ENCODE measurements at places on chromosomes 13 and 19.
A peak's percentile ranks its signal among the peaks of the same experiment; 100 is the strongest.

GRCh38 chr13:37488726-37489125 is 109.8 kb downstream of the POSTN start:
- no peak for DNase-seq

- DNase-seq = no peak
Measured at GRCh38 chr13:106302011-106302410, 233.5 kb downstream of the EFNB2 start.

GRCh38 chr13:36313047-36313969 is 15.7 kb upstream of the CCDC169 start:
- no peak for DNase-seq

GRCh38 chr13:41710771-41711170 is 250.1 kb downstream of the VWA8 start:
- DNase-seq = no peak

DNA sequence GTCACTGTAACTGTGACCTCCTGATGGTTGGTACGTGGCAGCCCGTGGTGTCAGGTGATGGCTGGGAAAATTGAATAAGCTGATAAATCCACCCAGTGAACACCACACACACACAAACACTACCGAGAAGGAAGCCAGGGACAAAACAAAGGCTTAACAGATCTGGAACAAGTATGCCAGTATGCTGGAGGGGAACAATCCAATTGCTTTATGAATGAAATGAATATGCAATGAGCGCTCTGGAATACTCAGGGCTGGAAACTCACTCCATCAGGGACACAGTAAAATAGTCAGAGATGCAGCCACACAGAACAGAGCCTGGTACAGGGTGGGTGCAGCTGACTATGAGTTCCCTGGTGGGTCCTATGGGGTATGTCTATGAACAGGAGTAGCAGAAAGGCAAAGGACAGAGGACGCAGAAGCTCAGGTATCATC is 16.7 kb downstream of the TMTC4 start:
- no peak for DNase-seq

DNA sequence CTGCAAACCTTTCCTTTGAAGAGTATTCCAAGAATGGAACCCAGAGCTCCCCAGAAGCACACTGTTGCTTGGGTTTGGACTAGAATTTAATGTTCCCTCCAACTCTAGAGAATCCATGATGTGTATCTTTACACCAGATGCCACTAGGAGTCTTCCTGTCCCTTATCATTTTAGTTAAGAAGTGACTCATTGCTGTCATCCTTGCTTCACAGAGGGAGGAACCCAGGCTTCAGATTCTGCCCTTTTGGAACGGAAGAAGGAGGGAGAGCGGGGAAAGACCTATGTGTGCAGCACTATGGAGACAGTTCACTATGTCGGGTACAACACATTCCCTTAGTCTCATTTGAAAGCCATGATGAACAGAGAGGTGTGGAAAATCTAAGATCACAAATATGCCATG is 2.1 kb upstream of the ATP12A start:
- no peak for DNase-seq

GRCh38 chr13:44868397-44868796 is 120.9 kb downstream of the NUFIP1 start:
- DNase-seq = no peak

DNA sequence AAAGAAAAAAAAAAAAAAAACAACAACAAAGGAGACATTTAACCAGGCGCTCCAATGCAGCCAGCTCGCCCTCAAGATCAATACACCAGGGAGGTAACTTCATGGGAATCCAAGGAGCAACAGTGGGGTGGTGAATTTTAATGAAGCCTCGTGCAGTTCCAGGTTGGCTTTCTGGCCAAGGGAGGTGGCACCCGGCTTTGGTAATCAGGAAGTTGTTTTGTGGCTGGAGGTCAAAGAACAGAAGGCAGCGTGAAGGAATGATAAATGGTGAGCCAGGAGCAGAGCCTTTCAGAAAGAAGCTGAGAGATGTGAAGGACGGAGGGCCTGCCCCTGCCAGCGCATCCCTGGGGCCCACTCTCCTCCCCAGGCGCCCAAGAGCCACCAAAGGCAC is 188.2 kb upstream of the TSC22D1 start:
- DNase-seq = peak; percentile 37

GRCh38 chr13:48539550-48539949 is 6.7 kb upstream of the RCBTB2 start:
- peak; percentile 42 for DNase-seq

GRCh38 chr13:98869408-98870090 is 108.3 kb downstream of the DOCK9 start:
- DNase-seq = no peak

- no peak for DNase-seq
Measured at GRCh38 chr13:112720251-112720650, 30.4 kb downstream of the ATP11A start.

DNA sequence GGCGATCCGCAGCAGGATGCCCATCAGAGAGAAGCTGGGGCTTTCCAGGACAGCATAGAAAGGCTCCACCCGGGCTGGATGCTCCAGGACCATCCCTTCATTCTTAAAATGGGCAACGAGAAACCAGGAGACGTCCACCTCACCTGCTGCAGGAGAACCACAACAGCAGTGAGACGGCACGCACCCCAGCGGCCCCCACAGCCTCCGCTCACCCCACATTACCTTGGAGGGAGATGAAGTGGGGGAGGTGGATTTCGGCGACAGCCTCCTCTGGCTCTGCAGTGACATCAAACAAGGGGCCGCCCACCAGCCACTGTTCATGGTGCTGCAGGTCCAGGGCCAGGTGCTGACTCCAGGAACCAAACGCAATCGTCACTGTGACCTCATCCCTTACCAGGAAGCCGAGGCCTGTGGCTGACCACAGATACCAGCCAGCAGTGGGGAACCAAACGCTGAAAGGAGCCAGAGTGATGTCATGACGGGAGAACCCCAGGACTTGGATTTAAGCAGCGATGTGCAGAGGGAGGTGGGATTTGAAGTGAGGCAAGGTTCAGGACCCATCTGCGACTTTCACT is 25.1 kb downstream of the CARD8 start:
- DNase-seq = no peak

DNA sequence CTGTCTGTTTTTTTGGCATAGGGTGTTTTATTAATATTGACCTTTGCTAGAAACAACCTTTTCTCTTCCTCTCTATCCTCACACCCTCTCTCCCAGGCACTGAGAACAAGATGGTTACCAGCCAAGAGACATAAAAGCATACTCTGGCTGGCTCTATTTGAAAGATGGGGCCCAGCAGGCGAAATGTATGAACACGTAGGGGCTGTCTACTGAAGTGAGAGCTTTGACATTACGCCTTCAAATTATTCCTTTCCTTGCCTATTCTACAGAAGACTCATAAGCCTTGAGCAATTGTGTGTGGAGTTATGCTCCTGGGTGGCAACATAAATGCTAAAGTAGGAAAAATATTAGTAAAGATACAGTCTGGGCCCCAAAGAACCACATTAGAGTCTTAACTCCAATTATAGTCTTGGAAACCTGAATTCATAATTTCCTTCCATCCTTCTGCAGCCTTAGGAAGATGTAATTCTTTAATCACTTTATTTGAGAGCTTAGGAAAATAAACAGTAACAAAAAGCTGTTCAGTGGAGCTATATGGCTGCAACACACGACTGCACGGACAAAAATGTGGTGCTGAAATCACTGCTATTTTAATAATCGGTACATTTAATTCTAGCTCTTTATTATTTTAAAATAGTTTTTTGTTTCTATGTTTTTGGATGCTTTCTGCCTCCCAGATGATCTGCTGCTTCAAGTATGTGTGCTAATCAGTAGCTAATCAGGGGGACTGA is 122.3 kb upstream of the RNF113B start:
- no peak for DNase-seq

DNA sequence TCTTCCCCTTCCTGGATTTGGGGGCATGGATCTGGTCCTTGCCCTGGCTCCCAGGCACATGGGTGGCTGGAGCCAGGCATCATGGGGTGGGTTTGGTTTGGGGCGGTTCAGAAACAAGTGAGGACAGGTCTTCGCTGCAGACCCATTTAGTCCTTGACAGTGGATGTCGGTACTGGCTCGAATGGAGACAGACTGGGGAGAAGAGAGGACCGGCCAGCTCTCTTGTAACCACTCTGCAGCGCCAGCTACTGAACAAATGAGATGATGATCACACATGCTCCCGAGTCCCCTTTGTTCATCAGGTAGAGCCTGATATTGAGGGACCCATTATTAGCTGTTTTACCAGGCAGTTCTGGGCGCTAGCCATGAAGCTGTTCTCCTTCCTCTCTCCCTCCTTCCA is 64.5 kb downstream of the CHST8 start:
- DNase-seq = no peak

DNA sequence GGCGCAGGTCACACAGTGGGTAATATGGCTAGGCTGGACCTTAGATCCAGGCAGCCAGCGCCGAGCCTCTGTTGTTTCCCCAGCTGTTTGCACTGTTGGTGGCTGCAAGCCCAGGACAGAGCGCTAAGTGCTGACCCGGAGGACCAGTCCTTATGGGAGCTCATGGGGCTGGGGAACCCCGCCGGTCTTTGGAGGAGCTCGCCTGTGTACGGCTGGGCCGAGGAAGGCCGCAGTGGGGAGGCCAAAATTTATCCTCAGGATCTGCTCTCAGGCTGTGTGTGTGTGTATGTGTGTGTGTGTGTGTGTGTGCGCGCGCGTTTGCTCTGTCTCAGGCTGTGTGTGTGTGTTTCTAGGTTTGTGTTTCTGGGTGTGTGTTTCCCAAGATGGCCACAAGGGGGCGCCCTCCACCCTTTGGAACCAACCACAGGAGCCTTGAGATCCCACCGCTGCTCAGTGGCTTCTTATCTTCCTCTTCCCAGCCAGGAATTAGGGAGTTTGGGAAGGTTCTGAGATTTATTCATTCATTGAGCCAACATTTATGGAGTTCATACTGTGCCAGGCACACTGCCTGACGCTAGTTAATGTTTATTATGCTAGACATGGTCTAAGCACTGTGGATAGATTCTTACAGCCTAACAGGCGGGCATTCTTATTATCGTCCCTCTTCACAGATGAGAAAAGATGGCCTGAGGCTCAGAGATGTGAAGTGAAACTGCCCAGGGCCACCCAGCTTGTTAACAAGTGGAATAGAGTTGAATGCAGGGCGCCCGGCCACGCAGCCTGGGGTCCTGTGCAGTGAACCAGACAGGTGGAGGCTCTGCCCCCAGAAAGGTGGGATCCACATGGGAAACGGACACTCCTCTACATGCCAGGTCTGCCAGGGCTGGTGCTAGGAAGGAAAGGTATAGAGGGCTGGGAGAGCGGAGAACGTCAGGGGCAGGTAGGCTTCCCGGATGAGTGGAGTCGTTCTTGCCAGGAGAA is 13.0 kb downstream of the PGLYRP1 start:
- peak; percentile 57 for DNase-seq

DNA sequence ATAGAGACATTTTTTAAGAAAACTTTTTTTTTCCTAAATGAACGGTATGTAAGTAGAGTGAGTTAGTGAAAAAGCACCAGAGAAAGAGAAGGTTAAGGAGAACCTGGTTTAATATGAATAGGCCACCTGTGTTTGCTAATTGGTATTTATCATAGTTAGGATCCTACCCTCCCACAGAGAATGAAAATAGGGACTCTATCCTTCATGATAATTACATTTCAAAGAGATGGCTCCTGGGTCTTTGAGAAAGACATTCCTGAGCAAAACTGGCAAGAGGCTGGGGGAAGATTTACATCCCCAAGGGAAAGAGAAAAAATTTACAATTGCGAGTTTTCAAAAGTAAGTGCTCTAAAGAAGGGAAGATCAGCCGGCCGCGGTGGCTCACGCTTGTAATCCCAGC is 1284.5 kb downstream of the SLITRK1 start:
- DNase-seq = no peak

- DNase-seq = no peak
Measured at GRCh38 chr19:1843646-1844394, 4.5 kb downstream of the REXO1 start.
